ENCODE measurements at places on chromosomes 2 and 18.

GRCh38 chr2:55766947-55767346 is 73.3 kb upstream of the PNPT1 start:
- no peak for DNase-seq

DNA sequence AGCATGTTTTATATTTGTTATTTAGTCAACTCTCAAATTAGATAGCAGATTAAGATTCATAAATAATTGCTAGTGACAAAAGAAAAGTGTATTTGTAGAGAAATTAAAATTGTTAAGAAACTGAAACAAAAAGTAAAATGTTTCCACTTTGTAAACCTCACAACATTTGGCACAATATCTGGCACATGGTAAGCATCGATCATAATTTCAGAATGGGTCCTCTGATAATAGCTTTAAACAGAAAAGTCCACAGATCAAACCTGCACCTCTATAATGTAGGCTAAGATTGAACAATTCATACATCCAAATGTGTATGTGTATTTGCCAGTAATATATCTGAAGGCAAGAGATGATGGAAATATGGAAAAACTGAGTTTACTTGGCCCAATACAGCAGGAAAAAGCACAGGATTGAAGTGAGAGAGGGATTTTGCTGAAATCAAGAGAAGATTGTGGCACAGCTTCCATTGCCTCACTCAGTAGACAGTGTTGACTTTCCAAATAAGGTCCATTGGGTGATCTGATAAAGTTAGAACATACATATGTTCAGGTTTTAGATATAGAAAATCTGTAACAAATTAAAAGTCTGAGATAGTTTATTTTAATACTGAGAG is 39.4 kb downstream of the COBLL1 start:
- no peak for DNase-seq

- no peak for DNase-seq
These were observed 5.9 kb upstream of the KCNIP3 start for GRCh38 chr2:95291222-95291621.

GRCh38 chr2:18484625-18485024 is 75.8 kb downstream of the RDH14 start:
- DNase-seq = no peak

DNA sequence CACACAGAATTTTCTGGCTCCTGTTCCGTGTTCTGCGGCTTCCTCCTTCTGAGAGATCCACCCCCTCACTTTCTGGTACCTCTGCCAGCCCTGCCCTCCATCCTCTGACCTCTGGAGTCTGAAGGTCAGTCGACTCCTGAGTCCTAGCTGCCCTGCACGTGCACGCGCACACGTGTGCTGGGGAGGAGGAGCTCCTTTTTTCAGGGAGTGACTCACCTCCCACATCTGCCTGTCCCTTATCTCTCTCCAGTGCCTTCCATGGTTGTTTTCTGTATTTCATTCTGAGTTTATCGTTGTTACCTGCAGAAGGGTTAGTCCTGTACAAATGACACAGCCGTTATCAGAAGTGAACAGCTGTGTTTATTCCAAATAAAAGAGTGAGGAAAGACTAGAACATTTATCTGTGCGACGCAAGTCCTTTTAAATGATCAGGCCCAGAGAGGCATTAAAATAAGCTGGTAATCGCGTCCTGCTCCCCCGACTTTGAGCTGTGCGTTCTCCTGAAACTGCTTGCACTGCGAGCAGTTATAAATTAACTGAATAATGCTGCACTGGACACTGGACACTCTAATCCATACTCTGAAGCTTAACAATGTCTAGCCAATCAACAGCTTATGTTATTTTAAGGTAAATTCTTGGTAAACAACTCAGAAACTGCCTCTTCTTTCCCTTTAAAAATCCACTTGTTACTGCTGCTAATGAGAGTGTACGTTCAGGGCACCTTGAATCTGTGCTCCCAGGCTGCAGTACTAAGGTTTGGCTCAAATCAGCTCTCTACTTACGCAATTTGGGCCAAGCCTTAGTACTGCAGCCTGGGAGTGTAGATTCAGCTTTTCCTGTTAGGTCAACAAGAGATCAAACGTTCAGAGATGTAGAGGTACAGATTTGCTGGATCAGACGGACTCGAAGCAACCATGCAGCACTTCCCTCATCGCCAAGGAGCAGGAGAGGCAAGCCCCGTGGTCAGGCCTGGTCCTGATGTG is 72.5 kb downstream of the GALR1 start:
- no peak for DNase-seq

GRCh38 chr2:176158186-176158591 is 1.1 kb downstream of the HOXD3 start:
- no peak for DNase-seq

- DNase-seq = no peak
These were observed 6.8 kb downstream of the HS6ST1 start for GRCh38 chr2:128311755-128312341.

GRCh38 chr2:233832414-233832813 is 21.9 kb downstream of the HJURP start:
- no peak for DNase-seq

GRCh38 chr18:10210057-10210633 is 244.3 kb upstream of the APCDD1 start:
- no peak for DNase-seq

- DNase-seq = no peak
These were observed 30.2 kb downstream of the DIS3L2 start for GRCh38 chr2:231991664-231992063.

- no peak for DNase-seq
These were observed 1.4 kb downstream of the IL37 start for GRCh38 chr2:112912403-112912802.

- DNase-seq = no peak
These were observed 134.7 kb downstream of the RIF1 start for GRCh38 chr2:151544449-151544848.

DNA sequence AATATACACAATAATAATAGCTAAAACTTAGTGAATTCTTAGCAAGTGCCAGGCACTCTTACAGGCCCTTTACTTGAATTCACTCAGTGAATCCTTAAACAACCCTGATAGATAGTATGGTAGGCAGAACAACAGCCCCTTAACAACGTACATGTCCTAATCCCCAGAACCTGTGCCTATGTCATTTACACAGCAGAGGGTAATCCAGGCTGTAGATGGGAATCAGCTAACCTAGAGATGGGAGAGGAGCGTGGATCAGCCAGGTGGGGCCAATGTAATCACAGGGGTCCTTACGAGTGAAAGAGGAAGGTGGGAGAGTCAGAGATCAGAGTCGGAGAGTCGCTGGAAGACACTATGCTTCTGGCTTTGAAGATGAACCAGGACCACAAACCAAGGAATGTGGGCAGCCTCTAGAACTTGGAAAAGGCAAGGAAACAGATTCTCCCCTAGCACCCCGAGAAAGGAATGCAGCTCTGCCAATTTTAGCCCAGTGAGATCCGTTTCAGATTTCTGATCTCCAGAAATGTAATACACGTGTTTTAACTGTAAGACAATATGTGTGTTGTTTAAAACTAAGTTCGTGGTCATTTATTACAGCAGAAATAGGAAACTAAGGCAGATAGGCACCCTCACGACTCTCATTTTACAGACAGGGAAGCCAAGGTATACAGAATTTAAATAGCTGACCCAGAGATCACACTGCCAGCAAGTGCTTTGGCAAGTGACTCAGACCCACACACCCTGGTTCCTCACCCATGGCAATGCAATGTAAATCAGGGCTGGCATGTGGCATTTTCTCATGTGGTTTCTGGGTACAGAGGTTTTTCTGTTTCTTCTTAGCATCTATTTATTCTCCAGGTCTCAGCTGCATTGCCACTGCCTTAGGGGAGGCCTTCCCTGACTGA is 68.9 kb downstream of the DOCK10 start:
- no peak for DNase-seq
